Activated CD8-positive, alpha-beta T cell treated with anti-CD3 and anti-CD28 coated beads for 36 hours (primary cell): ENCODE measurements at places on chromosomes 2 and 18. TPM values are rescaled to one million over a fixed set of nuclear protein-coding genes. Genes with fewer than 3 reads are reported as not detected.

DNA sequence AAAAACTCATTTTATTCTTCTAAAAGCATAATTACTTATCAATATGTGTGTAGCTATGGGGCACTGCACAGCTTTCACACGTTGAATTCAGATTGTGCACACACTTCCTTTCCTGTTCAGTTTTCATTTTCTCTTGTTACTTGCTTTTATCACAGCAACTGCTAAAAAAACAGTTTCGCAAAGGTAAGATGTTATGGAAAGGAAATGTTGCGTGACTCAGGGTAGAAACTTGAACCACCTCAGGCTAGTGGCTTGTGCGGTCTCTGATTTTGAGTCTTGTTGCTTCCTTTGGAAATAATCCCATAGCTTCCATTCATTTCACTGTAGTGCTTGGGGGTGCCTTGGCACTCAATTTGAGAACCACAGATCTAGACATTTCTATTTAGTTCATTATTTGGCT is 171.9 kb downstream of the FMNL2 start:
- H3K4me1 ChIP-seq, result no peaks in the 10 kb centered on the region
- H3K4me3 ChIP-seq, result no peak overlapping the region
- no peaks in the 10 kb centered on the region for H3K36me3 ChIP-seq
- DNase-seq, result no peak
- H3K27me3 ChIP-seq, result peaks cover 1% of the 10 kb centered on the region
- no peak overlapping the region for H3K27ac ChIP-seq

- H3K4me1 ChIP-seq, result no peaks in the 10 kb centered on the region
- no peaks in the 10 kb centered on the region for H3K36me3 ChIP-seq
- no peak overlapping the region for H3K27ac ChIP-seq
- no peak for DNase-seq
- H3K27me3 ChIP-seq, result no peaks in the 10 kb centered on the region
Measured at GRCh38 chr2:238632181-238633060, 205.7 kb downstream of the ASB1 start.

The CCDC150 gene
- 10.4 TPM for total RNA-seq

- H3K4me1 ChIP-seq, result no peaks in the 10 kb centered on the region
- H3K27ac ChIP-seq, result no peak overlapping the region
- H3K4me3 ChIP-seq, result no peak overlapping the region
- DNase-seq, result no peak
- no peaks in the 10 kb centered on the region for H3K36me3 ChIP-seq
- no peaks in the 10 kb centered on the region for H3K27me3 ChIP-seq
Measured at GRCh38 chr2:119462574-119462973, 30.9 kb downstream of the TMEM37 start.

The ONECUT2 gene
- total RNA-seq, result not detected

- H3K36me3 ChIP-seq, result no peaks in the 10 kb centered on the region
- DNase-seq, result no peak
- peaks cover 6% of the 10 kb centered on the region for H3K27me3 ChIP-seq
- no peak overlapping the region for H3K4me3 ChIP-seq
- H3K27ac ChIP-seq, result no peak overlapping the region
Measured at GRCh38 chr18:56516789-56517188, 121.6 kb downstream of the TXNL1 start.

- DNase-seq, result no peak
- peaks cover 11% of the 10 kb centered on the region for H3K27me3 ChIP-seq
- no peak overlapping the region for H3K4me3 ChIP-seq
Measured at GRCh38 chr2:39697454-39697853, 31.7 kb downstream of the TMEM178A start.

GRCh38 chr2:27353762-27354596 is 2.6 kb downstream of the GTF3C2 start:
- peaks cover 20% of the 10 kb centered on the region for H3K36me3 ChIP-seq
- H3K4me3 ChIP-seq, result peak overlapping the region; percentile 35
- no peak for DNase-seq
- peaks cover 59% of the 10 kb centered on the region for H3K4me1 ChIP-seq
- no peaks in the 10 kb centered on the region for H3K27me3 ChIP-seq

DNA sequence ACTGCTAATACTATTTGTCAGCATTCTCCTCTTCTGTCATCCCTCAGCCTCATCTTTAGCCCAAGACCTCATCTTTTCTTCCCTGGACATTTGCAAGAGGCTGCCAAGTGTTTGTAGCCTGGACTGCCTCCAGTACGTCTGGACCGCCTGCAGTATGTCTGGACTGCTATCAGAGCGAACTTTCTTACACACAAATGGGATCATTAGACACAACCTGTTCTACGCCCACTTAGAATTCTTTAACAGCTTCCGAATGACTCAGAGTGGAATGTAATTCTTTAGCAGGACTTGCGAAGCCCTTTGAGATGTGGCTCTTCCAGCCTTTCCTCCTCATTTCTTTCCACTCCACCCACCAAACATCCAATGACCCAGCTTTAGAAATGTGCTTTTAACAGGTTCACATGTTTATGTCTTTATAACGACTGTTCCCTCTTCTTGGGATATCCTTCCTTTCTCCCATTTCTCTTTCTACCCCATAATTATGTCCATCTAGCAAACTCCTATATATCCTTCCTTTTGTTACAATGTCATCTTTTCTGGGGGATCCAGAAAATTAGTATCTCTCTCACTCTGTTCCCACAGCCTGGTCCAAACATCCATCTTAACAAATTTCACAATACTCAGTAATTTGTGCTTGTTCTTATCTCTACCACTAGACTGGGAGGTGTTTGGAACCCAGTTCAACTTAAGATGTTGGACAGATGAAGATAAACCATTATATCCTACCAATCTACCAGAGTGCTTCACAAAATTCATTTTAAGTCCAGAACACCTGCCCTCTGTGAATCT is 171.3 kb upstream of the PGAP1 start:
- H3K36me3 ChIP-seq, result peaks cover 35% of the 10 kb centered on the region
- H3K27ac ChIP-seq, result peak overlapping the region; percentile 6
- H3K27me3 ChIP-seq, result no peaks in the 10 kb centered on the region

The LOXHD1 gene
- total RNA-seq, result 0.11 TPM

- no peaks in the 10 kb centered on the region for H3K4me1 ChIP-seq
- no peak overlapping the region for H3K4me3 ChIP-seq
- no peaks in the 10 kb centered on the region for H3K36me3 ChIP-seq
- peaks cover 3% of the 10 kb centered on the region for H3K27me3 ChIP-seq
- H3K27ac ChIP-seq, result no peak overlapping the region
Measured at GRCh38 chr18:48152549-48152948, 222.1 kb upstream of the SMAD2 start.

GRCh38 chr2:64586883-64587481 is 62.9 kb downstream of the AFTPH start:
- DNase-seq, result no peak
- H3K4me1 ChIP-seq, result peaks cover 15% of the 10 kb centered on the region
- H3K4me3 ChIP-seq, result no peak overlapping the region
- no peak overlapping the region for H3K27ac ChIP-seq
- no peaks in the 10 kb centered on the region for H3K27me3 ChIP-seq

The VSNL1 gene
- total RNA-seq, result not detected

DNA sequence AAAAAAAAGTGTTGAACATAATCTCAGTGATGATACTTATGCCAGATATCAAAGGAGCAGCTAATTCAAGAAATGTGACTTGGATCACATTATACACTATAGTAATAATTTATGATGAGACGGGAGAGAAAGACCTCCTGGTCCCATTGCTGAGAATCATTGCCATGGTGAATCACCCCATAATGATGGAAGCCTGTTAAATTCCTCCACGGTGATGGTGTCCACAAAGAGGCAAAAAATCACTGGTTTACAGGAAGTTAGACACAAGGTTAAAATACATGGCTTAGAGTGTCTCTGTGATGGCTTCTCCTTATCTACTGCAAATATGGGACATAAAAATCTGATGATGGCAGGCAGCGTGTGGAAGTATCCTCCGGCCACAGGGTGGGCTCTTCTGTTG is 210.0 kb downstream of the CDH2 start:
- no peak overlapping the region for H3K4me3 ChIP-seq
- H3K27me3 ChIP-seq, result no peaks in the 10 kb centered on the region
- no peaks in the 10 kb centered on the region for H3K4me1 ChIP-seq
- H3K36me3 ChIP-seq, result no peaks in the 10 kb centered on the region
- H3K27ac ChIP-seq, result no peak overlapping the region
- DNase-seq, result no peak

DNA sequence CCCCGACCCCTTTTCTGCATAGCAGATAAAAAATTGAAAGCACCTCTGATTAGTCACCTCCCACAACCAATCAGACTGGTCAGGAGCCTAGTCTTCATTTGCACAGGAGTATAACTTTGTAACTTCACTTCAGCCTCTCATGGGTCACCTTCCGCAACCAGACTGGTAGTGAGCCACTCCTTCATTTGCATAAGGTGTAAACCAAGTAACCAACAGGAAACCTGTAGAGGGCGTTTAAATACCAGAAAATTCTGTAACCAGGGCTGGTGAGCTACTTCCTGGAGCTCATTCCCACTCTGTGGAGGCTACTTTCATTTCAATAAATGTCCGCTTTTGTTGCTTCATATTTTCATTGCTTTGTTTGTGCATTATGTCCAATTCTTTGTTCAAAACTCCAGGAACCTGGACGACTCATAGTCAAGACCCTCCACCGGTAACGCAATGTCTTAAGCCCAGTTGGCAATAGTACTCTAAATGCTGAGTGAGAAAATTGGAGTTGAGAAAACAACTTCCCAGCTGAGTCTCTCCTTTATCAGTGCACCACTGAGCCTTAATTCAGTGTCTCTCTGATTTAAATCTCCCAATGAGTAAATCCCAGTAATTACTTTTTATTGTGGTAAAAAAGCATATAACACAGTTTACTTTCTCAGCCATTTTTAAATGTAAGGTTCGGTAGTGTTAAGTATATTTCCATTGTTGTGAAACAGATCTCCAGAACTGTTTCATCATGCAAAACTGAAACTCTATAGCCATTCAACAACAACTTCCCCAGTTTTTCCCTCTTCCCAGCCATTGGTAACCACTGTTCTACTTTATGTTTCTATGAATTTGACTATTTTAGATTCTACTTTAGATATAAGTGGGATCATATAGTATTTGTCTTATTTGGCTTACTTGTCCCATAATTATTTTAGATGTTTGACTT is 392.7 kb upstream of the SLC8A1 start:
- no peaks in the 10 kb centered on the region for H3K4me1 ChIP-seq
- no peak overlapping the region for H3K27ac ChIP-seq

- H3K36me3 ChIP-seq, result no peaks in the 10 kb centered on the region
- DNase-seq, result no peak
- no peak overlapping the region for H3K4me3 ChIP-seq
- peaks cover 26% of the 10 kb centered on the region for H3K27me3 ChIP-seq
- no peak overlapping the region for H3K27ac ChIP-seq
- no peaks in the 10 kb centered on the region for H3K4me1 ChIP-seq
Measured at GRCh38 chr2:110755491-110756078, 23.2 kb downstream of the ACOXL start.

The GKN1 gene
- total RNA-seq, result not detected

GRCh38 chr18:27845897-27846296 is 331.0 kb downstream of the CDH2 start:
- no peaks in the 10 kb centered on the region for H3K36me3 ChIP-seq
- no peak overlapping the region for H3K27ac ChIP-seq
- no peaks in the 10 kb centered on the region for H3K4me1 ChIP-seq
- DNase-seq, result no peak
- no peak overlapping the region for H3K4me3 ChIP-seq
